ENCODE measurements at places on chromosomes 1 and 21.

- no peak for DNase-seq
Measured at GRCh38 chr1:45846931-45847330, 43.5 kb downstream of the MAST2 start.

DNA sequence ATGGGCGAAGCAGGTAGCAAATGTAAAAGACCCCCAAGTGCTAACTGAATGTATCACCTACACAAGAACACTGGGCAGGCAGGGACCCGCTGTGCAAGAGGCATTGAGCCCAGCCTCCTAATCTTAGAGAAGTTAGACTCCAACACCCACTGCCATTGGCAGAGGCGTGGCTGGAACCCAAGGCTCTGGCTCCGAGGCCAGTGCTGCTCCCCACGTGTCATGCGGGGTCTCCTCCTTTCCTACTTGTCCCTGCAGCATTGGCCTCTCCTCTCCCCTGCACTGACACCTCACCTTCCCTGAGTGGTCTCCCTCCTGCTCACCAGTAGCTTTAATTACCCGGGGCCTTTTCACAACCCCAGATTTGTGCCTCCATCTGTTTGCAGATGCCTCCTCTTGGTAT is 107.0 kb downstream of the GALNT2 start:
- DNase-seq: no peak

GRCh38 chr1:213119794-213120193 is 68.8 kb downstream of the RPS6KC1 start:
- no peak for DNase-seq

DNA sequence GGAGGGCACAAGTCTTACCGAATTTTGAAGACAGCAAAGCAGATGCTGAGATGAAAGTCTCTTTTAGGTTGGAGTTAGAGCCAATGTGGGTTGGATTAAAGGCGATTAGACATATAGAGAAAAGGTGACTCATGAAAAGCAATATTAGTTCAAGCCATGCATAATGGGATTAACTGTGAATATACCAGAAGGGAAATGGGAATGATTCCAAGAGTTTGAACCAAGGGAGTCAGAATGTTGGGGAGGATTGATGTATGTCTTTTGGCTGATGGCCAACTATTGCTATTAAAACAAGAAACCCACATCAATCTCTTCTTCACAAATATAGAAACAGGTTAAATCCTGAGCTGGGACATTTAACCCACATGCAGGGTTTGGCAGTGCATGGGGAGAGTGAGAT is 1.2 kb downstream of the HMGCS2 start:
- no peak for DNase-seq

DNA sequence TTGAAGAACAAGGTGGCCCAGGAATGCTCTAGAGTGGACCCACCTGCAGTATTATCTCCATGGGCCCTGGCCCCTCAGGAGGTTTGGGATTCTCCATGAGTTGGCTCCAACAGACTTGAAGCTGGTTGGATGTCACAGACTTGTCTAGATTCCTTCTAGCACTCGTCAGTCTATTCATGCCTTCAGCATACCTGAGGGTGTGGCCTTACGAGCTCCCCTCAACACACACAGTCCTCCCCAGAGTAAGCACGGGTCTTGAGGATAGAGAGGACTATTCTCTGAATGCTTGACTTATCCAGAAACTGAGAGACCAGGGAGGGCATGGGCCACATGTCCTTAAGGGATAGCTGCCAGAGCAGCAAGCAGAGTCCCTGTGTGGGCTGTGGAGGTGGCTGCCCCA is 45.9 kb upstream of the COL6A1 start:
- DNase-seq: no peak

GRCh38 chr1:98030483-98030882 is 109.6 kb upstream of the DPYD start:
- DNase-seq: no peak

DNA sequence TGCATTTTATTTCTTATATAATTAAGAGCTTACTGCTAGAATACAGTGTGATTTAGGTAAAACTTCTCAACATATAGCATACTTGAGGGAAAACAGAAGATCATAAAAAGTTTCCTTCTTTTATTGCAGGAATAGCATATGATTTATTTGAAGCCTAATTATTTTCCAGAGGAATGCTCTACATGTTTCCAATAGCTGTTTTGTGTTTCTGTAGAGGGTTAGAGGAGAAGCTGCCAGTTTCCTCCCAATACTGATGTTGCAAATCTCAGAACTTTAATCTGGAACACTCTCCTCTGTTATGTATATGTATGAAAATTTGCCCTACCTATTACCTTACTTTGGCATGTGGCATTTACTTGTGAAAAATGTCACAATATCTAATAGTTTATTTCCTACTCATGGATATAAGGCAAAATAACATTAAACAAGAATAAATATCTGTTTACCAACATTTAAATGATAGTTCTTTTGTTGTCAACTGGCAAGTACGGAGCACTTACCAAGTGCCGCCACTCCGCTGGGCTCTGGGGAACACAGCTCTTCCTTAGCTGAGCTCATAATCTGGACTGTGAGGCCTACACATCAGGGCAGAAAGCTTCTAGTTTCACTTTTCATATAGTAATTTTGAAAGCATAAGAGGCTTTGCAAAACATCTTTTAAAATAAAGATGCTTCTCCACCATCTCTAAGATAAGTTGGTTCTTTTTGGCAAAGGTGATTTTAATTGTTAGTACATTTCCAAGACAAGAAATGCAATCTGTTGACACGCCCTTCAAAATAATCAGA is 239.8 kb upstream of the C1orf105 start:
- no peak for DNase-seq

Measured in esophagus squamous epithelium (tissue), 5 donors.